ENCODE measurements at places on chromosomes 2 and 18. TPM values are rescaled to one million over a fixed set of nuclear protein-coding genes. Genes with fewer than 3 reads are reported as not detected.
A peak's percentile ranks its signal among the peaks of the same experiment; 100 is the strongest.

- no peaks in the 10 kb centered on the region for H3K36me3 ChIP-seq
- H3K4me3 ChIP-seq = no peak overlapping the region
- H3K27me3 ChIP-seq = no peaks in the 10 kb centered on the region
- DNase-seq = no peak
- peaks cover 5% of the 10 kb centered on the region for H3K4me1 ChIP-seq
Measured at GRCh38 chr2:170679607-170680079, 35.5 kb upstream of the SP5 start.

GRCh38 chr18:79396431-79397246, 909 bp downstream of the NFATC1 start:
- peaks cover 16% of the 10 kb centered on the region for H3K4me1 ChIP-seq
- DNase-seq = peak; percentile 44
- no peaks in the 10 kb centered on the region for H3K36me3 ChIP-seq
- H3K4me3 ChIP-seq = peak overlapping the region; percentile 33
- H3K27me3 ChIP-seq = peaks cover 79% of the 10 kb centered on the region

- DNase-seq = no peak
- H3K4me3 ChIP-seq = no peak overlapping the region
- H3K36me3 ChIP-seq = no peaks in the 10 kb centered on the region
- H3K4me1 ChIP-seq = no peaks in the 10 kb centered on the region
- H3K27ac ChIP-seq = no peak overlapping the region
Measured at GRCh38 chr2:5352286-5352685, 339.9 kb upstream of the SOX11 start.

DNA sequence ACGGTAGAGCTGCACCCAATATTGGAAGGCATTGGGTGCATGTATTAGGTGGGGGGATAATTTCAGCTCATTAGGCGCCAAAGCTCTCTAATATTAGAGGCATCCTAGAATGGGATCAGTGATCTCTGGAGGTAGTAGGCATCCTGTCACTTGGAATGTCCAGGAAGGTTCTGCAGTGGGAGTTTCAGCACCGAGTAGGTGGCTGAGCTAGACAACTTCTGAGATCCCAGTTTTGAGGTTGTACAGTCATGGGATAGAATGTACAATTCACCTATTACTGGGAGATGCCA, 210.9 kb downstream of the MYCN start:
- no peaks in the 10 kb centered on the region for H3K27me3 ChIP-seq
- no peaks in the 10 kb centered on the region for H3K36me3 ChIP-seq
- no peaks in the 10 kb centered on the region for H3K4me1 ChIP-seq
- H3K4me3 ChIP-seq = no peak overlapping the region

- no peak for DNase-seq
- peak overlapping the region; percentile 36 for H3K4me3 ChIP-seq
- no peaks in the 10 kb centered on the region for H3K36me3 ChIP-seq
- no peak overlapping the region for H3K27ac ChIP-seq
- peaks cover 94% of the 10 kb centered on the region for H3K27me3 ChIP-seq
Measured at GRCh38 chr2:27264753-27265535, 2.1 kb upstream of the SLC30A3 start.

DNA sequence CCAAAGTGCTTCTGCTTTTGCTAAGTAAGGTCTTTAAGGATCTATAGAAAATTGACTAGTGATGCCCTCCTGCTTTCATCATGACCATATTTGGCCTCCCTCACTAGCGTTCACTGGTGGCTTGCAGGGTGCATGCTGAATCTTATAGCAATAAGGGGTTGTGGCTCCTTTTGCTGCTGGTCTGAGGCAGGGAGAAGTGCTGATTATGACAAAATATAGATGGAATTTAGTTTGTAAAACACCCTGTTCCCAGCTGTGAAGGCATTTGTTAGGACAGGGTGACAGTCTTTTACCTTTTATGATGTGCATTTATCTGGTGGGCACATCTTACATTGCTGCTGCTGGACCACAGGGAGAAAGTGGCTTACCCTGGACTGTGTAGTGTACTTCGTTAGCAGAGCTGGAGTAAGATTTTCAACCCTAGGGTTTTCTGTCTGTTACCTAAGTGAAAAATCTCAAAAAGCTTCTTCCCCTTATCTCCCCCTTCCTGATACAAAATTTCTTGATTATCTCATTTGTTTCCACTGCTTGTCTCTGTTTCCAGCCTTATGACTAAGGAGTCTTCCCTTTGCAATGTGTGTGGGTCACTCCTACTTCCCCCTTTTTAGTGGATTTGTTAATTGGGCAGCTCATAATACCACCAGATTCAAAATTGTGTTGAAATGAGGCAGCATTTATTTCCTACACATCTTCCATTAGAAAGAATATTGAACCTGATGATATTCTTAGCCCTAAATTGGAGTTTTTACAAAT, 21.2 kb upstream of the RPL37A start:
- H3K27me3 ChIP-seq = no peaks in the 10 kb centered on the region
- H3K27ac ChIP-seq = no peak overlapping the region
- H3K4me3 ChIP-seq = no peak overlapping the region
- DNase-seq = no peak
- peaks cover 37% of the 10 kb centered on the region for H3K36me3 ChIP-seq

DNA sequence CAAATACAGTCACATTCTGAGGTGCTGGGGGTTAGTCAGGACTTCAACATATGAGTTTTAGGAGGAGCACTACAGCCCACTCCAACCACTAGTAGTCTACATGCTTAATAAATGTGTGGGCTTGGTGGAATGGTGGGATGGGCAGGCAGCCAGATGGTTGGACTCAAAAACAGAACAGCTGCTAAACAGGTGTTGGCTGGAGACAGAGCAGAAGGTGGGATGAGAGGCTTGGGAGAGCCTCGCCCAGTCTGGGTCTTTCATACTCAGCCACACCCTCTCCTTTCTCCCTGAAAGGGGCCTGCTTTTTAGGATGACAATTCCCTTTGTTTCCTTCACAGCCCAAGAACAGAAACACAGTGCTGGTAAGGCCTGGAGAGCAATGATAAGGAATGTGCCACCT, 143.9 kb upstream of the KLHL29 start:
- no peak overlapping the region for H3K27ac ChIP-seq
- no peak overlapping the region for H3K4me3 ChIP-seq
- H3K36me3 ChIP-seq = no peaks in the 10 kb centered on the region
- H3K4me1 ChIP-seq = no peaks in the 10 kb centered on the region
- H3K27me3 ChIP-seq = no peaks in the 10 kb centered on the region
- no peak for DNase-seq

DNA sequence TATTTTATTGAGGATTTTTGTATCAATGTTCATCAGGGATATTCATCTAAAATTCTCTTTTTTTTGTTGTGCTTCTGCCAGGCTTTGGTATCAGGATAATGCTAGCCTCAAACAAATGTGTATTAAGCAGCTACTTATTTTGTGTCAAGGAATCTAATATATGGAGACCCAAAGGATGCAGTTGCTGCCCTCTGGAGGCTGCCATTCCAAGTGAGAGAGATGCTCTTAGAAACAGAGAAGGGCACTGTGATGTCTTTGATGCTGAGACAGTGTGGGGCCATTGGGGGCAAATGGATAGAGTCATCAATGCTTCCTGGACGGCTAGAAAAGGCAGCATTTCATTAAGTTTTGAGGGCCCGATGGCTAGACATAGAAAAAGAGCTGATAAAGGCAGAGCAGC, 292.6 kb downstream of the SETBP1 start:
- H3K4me3 ChIP-seq = no peak overlapping the region
- H3K4me1 ChIP-seq = no peaks in the 10 kb centered on the region
- no peak for DNase-seq
- no peaks in the 10 kb centered on the region for H3K36me3 ChIP-seq
- no peak overlapping the region for H3K27ac ChIP-seq
- H3K27me3 ChIP-seq = no peaks in the 10 kb centered on the region

DNA sequence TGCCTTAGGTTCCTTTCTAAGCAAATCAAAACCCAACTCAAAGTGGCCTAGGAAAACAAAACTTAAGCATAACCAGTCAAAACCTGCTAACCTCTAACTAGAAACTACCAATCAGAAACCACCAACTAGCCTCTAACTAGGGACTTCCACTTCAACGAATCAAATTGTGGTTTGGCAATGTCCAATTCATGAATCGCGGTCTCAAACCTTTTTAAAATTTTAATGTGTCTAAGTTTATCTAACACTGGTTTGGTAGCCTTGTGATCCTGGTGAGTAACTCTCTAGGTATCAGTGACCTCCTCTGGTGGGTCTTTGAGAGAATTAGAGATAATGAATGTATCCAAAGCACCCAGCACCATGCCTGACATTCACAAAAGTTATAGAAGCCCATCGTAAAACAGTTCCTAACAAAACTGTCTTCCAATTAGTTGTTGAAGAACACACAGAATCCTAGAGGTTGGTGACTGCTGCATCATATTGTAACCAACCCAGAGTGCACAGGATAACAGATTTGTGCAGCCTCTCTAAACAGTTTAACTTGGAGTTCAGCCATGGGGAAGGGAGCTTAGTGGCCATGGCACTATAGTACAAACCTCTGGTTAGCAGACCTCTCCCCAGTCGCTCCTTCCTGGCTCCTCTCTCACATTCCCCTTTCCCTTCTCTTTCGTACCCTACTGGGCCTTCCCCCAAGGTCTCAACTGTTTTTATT, 45.2 kb upstream of the B3GNT2 start:
- peaks cover 7% of the 10 kb centered on the region for H3K4me1 ChIP-seq
- no peak overlapping the region for H3K27ac ChIP-seq
- no peaks in the 10 kb centered on the region for H3K27me3 ChIP-seq
- no peaks in the 10 kb centered on the region for H3K36me3 ChIP-seq

Gene FEV
- 0.02 TPM for polyA plus RNA-seq

Measured in thymus (tissue), 14 donors.